ENCODE measurements at places on chromosomes 12 and 14.

DNA sequence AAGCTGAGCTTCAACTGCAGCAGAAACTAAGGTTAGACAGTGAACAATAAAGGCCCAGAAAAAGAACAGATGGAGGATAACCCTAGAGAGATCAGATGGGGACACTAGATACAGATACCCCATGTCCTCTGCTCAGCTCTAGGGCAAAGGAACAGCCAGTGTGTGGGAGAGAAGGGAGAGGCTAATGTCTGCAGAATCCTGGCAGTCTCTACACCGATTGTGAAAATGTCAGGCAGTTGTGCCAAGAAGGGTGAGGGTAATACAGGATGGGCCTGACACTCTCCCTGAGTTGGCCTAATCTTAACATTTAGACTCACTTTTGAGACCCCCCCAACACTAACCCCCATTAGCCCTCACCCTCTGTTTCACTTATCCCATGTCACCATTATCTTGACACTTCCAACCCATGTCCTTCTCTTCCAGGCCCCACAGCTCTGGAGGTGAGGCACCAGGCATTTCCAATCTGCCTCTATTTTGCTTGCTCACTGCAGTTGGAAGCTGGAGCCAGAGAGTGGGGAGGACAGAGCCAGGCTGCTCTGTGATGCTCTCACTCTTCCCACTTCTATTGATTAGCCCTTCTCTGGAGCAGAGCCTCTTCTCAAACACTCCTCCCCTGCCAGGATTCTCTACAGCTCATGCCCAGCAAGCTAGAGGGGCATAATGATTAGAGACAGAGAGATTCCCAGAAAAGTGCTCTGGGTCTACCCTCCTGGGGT is 3.0 kb upstream of the BLOC1S1 start:
- DNase-seq = no peak

- no peak for DNase-seq
Observed at GRCh38 chr12:108855284-108856169, 1.9 kb downstream of the SSH1 start.

- no peak for DNase-seq
Observed at GRCh38 chr12:94143438-94143837, 4.9 kb upstream of the PLXNC1 start.

DNA sequence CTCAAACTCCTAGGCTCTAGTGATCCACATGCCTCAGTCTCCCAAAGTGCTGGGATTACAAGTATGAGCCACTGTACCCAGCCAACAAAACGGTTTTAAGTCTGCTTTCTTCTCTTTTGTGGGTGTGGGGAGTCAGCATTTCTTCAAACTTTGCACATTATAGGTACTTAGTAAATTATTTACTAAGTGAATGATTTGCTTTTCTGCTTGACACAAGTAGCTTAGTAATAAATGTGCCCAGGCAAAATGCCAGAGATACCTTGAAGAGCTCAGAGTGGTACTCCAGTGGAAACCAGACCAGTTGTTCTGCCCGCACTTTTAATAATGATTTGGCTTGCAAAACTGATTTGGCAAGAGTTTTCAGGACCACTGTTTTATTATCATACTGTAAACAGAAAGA is 15.0 kb downstream of the DEPDC4 start:
- peak; percentile 46 for DNase-seq

GRCh38 chr14:75995372-75996041 is 9.9 kb downstream of the IFT43 start:
- no peak for DNase-seq

- DNase-seq = no peak
Observed at GRCh38 chr12:123267335-123267920, 4.2 kb downstream of the CDK2AP1 start.

GRCh38 chr14:20477211-20477876 is 8.1 kb downstream of the PNP start:
- no peak for DNase-seq

GRCh38 chr12:77003246-77003645 is 62.1 kb downstream of the E2F7 start:
- DNase-seq = no peak

GRCh38 chr12:76284816-76285750 is 63.1 kb downstream of the BBS10 start:
- DNase-seq = no peak

DNA sequence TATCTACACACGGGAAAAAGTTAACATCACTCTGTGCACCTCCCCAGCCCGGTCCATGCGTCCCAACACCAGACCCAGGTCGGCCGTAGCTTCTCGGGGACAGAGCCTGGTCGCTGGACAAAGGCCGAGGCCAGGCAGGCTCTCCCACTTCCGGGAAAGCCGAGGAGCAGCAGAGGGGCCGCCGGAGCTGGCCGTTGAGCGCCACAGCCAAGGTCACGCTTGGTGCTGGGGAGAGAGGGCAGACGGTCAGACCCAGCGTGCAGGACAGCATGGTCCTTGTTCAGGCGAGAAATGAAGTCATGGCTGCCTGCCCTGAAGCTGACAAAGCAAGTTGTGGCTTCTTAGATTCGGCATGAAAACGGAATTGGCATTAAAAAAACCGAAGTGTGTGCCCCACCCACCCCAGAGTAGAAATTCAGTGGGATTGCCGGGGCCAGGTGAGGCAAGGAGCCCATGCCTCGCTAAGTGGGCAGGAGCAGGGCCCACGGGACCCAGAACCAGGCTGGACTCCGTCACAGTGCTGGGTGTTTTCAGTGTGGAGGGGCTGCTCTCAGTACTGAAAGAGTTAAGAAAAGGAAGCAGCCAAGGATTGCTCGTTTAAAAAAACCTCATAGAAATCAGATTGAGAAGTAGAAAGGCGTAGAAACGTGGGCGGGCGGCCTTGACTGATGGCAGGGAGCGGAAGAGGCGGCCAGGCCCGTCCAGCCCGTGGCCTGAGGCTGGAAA is 4.3 kb downstream of the ARL6IP4 start:
- DNase-seq = no peak

- no peak for DNase-seq
Observed at GRCh38 chr12:103820361-103820760, 20.7 kb downstream of the NT5DC3 start.

GRCh38 chr12:65051218-65051617 is 69.9 kb downstream of the WIF1 start:
- DNase-seq = no peak

- DNase-seq = peak; percentile 76
Observed at GRCh38 chr12:14256555-14257169, 108.8 kb upstream of the ATF7IP start.

GRCh38 chr12:30796313-30796780 is 41.6 kb upstream of the CAPRIN2 start:
- DNase-seq = no peak

GRCh38 chr12:75192196-75192595 is 17.4 kb downstream of the KCNC2 start:
- DNase-seq = no peak

- no peak for DNase-seq
Observed at GRCh38 chr12:32666018-32666417, 13.1 kb upstream of the DNM1L start.

- DNase-seq = no peak
Observed at GRCh38 chr12:40999210-40999609, 188.9 kb upstream of the PDZRN4 start.

GRCh38 chr12:95943330-95943842 is at the start of gene AMDHD1:
AMDHD1 (plus strand) TSS chr12:95943331; CDS start chr12:95943399, 68 bp downstream.
- DNase-seq = no peak

DNA sequence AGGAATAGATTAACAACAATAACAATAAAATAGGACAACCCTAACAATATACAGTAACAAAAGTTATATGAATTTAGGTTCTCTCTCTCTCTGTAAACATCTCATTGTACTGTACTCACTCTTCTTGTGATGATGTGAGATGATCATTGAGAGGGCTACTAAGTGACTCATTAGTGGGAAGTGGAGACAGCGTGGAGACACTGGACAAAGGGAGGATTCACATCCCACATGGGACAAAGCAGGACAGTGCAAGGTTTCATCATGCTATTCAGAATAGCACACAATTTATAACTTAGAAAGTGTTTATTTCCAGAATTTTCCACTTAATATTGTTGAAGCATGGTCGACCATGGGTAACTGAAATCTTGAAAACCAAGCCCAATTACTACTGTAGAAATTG is 26.0 kb upstream of the SPATA7 start:
- no peak for DNase-seq

GRCh38 chr12:59890896-59891579 is 295.2 kb downstream of the SLC16A7 start:
- no peak for DNase-seq

- DNase-seq = no peak
Observed at GRCh38 chr12:132007041-132007440, 57.3 kb downstream of the EP400 start.

GRCh38 chr12:121452985-121453360 is 53.1 kb downstream of the RNF34 start:
- DNase-seq = no peak

DNA sequence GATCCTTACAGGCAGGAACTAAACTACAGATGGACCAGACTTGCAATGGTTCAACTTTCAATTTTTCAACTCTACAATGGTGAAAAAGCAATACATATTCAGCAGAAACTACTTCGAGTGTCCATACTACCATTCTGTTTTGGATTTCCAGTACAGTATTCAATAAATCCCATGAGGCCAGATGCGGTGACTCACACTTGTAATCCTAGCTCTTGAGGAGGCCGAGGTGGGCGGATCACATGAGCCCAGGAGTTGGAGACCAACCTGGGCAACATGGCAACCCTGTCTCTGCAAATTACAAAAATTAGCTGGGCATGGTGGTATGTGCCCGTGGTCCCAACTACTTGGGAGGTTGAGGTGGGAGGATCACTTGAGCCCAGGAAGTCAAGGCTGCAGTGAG is 336.1 kb downstream of the MED13L start:
- DNase-seq = no peak

DNA sequence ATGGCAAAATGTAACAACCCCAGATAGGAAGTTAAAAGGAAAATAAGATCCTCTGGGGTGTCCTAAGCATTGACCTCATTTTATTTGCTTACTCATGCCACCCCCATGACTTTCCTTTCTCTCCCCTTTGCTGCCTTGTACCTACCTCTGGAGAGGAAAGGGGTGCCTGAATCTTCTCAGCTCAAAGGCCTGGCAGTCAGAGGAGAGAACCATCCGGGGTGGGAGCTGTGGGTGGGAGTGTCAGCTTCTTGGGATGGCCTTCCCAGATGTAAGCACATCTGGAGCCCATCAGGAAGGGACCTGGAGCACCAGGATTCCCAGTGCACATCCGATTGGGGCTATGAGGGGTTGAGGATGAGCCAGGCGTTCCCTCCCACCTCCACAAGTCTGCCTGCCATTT is 5.2 kb upstream of the ITGA5 start:
- DNase-seq = no peak

- DNase-seq = no peak
Observed at GRCh38 chr12:88001327-88001726, 27.9 kb downstream of the C12orf50 start.

GRCh38 chr12:126518596-126519200 is 1453.5 kb downstream of the AACS start:
- DNase-seq = no peak

- DNase-seq = no peak
Observed at GRCh38 chr12:116266168-116266601, 11.3 kb downstream of the MED13L start.

GRCh38 chr12:111411185-111411764 is 5.6 kb downstream of the SH2B3 start:
- no peak for DNase-seq

DNA sequence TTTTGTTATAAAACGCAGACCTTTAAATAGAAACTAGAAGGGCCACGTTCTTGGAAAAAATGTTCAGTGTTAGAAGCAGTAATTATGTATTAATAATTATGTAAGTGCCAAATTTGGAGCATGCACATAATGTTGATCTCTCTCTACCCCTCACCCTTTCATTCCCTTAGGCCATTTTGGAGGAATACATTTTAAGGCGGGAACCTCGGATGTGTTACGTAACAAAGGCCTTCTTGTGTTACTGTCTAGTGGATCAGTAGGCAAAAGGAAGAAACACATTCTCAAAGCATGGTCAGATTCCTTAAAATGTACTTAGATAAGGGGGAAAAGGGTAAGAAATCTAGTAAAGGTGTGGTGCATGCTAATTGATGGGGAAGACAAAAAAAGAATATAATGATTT is 52.7 kb downstream of the RASSF3 start:
- DNase-seq = peak; percentile 54

DNA sequence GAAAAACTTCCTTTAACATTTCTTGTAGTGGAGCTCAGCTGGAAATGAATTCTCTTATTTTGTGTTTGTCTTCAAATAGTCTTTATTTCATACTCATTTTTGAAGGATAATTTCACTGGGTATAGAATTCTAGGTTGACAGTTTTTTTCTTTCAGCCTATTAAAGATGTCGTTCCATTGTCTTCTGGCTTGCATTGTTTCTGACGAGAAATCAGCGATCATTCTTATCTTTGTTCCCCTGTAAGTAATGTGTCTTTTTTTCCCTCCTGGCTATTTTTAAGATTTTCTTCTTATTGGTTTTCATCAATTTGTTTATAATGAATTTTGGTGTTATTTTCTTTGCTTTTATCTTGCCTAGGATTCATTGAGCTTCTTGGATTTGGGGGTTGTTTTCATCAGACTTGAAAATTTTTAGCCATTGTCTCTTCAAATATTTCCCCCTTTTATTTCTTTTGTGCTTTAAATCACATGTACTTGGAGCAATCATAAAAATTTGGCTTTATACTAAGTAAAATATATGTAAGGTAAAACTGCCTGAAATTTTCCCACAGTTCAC is 89.4 kb downstream of the UNC79 start:
- no peak for DNase-seq

- no peak for DNase-seq
Observed at GRCh38 chr12:7498809-7499208, 4.8 kb downstream of the CD163 start.

GRCh38 chr12:15446807-15447206 is 124.5 kb downstream of the PTPRO start:
- DNase-seq = no peak

GRCh38 chr12:72100854-72101253 is 162.2 kb downstream of the TPH2 start:
- DNase-seq = no peak

GRCh38 chr14:25833341-25834126 is 764.3 kb downstream of the NOVA1 start:
- DNase-seq = peak; percentile 40

- DNase-seq = no peak
Observed at GRCh38 chr12:103879878-103880277, 38.8 kb upstream of the NT5DC3 start.

GRCh38 chr12:110111476-110112334 is 12.5 kb upstream of the IFT81 start:
- DNase-seq = no peak

GRCh38 chr12:45756666-45757065 is 27.2 kb downstream of the ARID2 start:
- no peak for DNase-seq

DNA sequence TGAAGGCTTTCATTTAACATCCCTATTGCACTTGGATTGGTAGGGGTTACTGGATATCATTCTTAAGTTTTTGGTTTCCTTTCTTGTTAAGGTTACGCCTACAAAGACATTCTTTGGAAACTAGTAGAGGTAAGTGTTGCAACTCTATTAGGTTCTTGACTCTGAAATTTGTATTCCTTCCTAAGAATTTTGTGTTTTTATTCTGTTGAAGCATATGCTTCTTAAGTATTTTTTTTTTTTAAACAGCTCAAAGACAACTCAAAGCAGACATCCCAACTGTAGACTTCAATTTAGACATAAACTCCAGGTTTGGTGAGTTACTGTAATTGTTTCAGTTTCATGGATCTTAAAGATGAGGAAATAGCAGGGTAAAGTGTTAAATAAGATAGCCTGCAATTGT is 1.1 kb upstream of the RBMS2 start:
- DNase-seq = no peak
